Stimulated activated CD8-positive, alpha-beta memory T cell treated with anti-CD3 and anti-CD28 coated beads, Interleukin-7, amount 100 ng/mL, for 4 hours (primary cell): ENCODE measurements at places on chromosomes 11 and 22.

GRCh38 chr11:61773356-61773755 lies 19.0 kb downstream of the TMEM258 start:
- DNase-seq = no peak

- peak; percentile 25 for DNase-seq
Observed at GRCh38 chr11:58575377-58576020, at the start of gene LPXN. Gene LPXN, minus strand, starts transcription at chr11:58575856. Its CDS starts 84 bp downstream, at chr11:58575772.

DNA sequence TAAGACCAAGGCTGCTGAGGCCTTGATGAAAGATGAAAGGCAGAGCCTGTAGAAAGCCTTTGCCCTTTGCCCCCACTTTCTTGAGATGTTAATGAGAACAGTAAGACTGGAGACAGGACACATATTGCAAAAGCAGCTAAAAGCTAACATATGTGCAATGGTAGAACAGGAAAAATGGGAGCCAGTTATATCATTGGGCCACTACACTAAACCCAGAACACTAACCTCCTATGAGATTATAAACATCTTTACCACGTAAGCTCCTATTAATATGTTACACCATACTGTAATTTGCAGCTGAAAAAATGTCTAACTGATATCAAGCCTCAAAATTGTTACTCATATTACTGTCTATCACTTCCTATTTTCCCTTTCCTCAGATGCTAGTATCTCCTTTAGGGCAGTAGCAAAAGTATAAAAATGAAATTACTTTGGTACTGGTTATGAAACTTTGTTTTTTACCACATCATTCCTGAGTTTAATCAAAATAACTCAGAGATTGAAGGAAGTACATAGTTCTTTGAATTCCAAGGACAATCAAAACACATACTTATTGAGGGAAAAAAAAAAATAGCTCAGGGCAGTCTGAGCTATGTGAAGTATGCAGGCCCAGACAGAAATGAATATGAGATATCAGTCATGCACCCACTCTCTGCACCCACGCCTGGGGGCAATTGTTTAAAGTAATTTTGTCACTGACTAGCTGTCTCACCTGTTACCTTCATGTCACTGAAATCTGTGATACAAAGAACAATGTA lies 9.1 kb downstream of the HPS5 start:
- DNase-seq = no peak

GRCh38 chr22:37295213-37295886 lies 13.0 kb downstream of the CYTH4 start:
- no peak for DNase-seq

DNA sequence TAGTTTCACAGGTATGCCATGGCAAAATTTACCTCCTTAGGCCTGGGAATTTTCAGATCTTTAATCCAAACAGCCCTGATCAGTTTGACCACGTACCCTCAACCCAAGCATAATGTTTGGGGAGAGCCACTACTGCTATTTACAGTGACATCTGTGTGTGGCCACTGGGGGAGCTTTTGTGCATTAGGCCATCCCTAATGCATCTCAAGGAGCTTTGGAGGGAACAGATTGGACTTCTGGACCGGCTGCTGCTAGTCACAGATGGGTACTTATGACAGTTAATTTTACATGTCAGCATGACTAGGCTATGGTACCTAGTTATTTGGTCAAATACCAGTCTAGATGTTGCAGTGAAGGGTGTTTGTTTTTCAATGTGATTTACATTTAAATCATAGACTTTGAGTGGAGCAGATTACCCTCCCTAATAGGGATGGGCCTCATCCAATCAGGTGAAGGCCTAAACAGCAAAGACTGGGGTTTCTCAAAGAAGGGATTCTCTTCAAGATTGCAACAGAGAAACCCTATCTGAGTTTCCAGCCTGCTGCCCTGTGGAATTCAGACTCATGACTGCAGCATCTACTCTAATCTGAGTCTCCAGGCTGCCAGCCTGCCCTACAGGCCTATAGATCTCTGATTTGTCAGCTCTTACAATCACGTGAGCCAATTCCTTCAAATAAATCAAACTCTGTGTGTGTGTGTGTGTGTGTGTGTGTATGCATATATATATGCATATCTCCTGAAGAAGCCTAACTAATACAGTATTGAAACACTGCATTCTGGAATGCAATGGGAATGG lies 38.0 kb upstream of the GALNT18 start:
- no peak for DNase-seq

DNA sequence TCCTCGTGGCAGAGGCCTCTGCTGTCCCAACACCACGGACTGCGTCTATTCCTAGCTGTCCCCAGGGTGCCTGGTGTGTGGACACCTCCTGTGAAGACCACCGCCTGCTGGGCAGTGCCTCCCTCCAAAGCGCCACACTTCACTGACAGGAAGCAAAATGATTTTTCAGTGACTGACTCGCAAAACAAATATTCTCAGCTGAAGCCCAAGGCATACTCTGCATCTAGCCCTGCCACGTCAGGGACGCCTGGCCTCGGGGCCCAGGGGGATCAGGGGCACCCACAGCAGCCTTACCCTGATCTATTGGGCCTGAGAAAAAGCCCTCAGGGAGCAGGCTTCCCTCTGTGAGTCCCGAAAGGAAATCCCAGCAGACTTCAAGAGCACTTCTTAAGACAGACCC lies 2.2 kb downstream of the BRD1 start:
- no peak for DNase-seq

DNA sequence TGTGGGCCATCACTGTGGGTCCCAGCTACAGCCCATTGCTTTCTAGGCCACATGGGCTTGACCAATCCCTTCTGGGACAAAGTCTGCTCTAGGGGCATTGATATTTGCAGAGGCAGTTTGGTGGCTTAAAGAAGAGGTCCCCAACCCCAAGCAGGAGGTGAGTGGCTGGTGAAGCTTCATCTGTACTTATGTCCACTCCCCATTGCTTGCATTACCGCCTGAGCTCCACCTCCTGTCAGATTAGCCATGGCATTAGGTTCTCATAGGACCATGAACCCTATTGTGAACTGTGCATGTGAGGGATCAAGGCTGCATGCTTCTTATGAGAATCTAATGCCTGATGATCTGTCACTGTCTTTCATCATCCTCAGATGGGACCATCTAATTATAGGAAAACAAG lies 54.4 kb upstream of the CADM1 start:
- DNase-seq = no peak

GRCh38 chr22:36291831-36292740 lies 39.2 kb downstream of the APOL1 start:
- DNase-seq = no peak

- no peak for DNase-seq
Observed at GRCh38 chr11:60921259-60921658, 3.0 kb upstream of the TMEM132A start.

DNA sequence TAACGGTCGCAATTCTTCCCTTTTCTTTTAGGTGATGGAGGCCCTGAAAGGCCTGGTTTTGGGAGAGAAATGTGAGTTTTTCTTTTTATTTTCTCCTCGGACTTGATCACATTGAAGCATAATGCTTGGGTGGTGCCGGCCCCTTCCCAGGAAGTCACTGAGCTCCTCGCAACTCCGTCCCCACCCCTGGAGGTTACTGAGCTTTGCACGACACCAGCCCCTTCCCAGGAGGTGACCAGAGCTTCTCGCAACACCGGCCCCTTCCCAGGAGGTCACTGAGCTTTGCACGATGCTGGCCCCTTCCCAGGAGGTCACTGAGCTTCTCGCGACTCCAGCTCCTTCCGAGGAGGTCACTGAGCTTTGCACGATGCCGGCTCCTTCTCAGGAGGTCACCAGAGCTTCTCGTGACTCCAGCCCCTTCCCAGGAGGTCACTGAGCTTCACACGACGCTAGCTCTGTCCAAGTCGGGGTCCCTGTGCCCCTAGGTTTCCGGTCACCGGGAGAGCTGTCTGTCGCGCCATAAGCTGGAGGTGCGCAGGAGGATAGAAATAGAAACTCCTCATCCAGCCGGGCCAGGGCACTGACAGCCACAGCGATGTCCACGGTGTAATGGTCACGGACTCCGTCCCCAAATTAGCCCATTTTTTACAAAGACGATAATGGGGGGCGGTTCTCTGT lies 586.4 kb downstream of the BRD1 start:
- DNase-seq = no peak

DNA sequence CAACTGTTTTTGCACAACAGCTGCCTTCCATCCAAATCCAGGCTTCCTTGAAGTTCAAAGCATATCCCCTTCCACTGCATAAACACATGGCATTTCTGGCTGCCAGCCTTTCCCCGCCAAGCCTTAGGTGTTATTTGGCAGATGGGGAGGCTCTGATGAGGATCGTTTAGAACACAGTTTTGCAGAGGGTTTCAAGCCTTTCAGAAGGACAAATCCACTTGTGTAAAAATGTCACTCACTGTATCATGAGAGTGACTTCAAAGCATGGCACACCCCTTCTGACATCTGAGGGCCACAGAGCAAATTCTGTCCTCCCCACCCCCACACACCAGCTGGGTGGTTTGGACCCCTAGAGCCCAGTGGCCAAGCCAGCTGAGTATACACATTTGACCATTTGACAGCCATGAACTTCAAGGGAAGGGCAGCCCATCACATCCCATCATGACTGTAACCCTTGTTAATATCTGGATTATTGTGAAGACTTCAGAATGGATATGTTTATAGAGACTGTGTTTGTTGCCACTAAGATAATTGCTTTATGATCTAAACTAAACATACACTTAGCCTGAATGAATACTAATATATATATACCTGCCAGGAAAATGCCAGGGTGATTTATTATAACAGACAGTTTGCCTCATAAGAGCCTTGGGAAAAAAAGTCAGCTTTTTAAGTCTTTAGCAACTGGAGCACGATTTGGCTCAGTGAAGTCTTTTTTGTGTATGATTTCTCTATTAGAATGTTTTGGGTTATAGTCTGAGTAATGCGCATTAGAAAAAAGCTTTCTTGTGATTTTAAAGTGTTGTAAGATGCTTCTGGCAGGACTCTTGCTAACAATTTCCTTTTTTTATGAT lies 31.9 kb downstream of the FBLN1 start:
- DNase-seq = no peak
